ENCODE measurements at places on chromosomes 1 and 21. TPM values are rescaled to one million over a fixed set of nuclear protein-coding genes. Genes with fewer than 3 reads are reported as not detected.

- no peak overlapping the region for H3K4me3 ChIP-seq
- H3K36me3 ChIP-seq: peaks cover 44% of the 10 kb centered on the region
- H3K27me3 ChIP-seq: no peaks in the 10 kb centered on the region
Observed at GRCh38 chr1:91765880-91766443, 120.0 kb downstream of the TGFBR3 start.

DNA sequence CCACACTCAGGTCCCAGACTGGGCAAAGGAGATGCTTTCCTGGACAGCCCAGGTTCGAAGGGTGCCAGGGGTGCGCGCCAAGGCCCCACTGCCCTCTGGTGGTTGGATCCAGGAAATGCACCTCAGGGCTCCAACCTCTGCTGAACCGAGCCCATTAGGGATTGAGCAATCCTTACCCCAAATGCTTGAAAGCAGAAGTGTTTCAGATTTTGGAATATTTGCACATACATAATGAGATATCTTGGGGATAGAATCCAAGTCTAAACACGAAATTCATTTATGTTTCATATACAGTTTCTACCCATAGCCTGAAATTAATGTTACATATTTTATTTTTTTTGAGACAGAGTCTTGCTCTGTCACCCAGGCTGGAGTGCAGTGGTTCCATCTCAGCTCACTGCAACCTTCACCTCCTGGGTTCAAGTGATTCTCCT is 57.4 kb downstream of the SLC9A1 start:
- H3K4me1 ChIP-seq: peaks cover 29% of the 10 kb centered on the region
- no peaks in the 10 kb centered on the region for H3K27me3 ChIP-seq
- peak; percentile 58 for DNase-seq
- H3K4me3 ChIP-seq: no peak overlapping the region

DNA sequence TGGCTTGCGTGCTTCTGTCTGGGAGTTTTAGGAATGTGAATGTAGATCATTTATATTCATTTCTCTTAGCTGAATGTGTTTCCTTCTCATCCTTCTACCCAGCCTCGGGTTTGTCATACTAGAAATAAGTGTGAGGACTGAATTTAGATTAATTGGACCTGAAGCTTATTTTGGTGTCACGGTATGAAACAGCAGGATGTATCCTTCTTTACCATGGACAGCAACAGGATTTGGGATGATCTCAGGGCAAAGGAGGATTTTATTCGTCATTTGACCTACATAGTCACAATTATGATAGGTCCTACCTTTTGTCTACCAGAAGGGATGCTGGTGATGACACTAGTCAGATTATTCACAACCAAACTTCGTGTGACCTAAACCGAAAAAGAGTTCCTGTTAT is 127.4 kb downstream of the FMN2 start:
- H3K4me3 ChIP-seq: no peak overlapping the region
- H3K36me3 ChIP-seq: no peaks in the 10 kb centered on the region
- no peak overlapping the region for H3K27ac ChIP-seq
- H3K27me3 ChIP-seq: no peaks in the 10 kb centered on the region
- no peak for DNase-seq

DNA sequence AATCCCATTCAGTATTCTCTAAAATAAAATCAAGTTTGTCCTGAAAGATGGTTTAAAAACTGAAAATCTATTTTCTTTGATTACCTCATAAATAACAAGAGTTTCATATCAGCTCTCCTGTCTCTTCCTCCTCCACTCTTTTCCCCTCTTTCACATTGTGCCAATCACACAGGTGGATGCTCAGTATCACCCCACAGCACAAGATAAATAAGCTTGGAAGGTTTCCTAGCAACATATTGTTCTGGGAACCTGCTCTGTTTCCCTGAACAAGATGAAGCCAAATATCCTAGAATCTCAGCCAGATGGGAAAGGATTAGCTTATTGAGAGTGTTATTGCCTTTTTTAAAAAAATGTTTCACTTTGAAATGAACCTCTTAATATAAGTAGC is 45.7 kb upstream of the CACYBP start:
- H3K36me3 ChIP-seq: no peaks in the 10 kb centered on the region
- H3K4me1 ChIP-seq: peaks cover 37% of the 10 kb centered on the region
- peak overlapping the region; percentile 53 for H3K27ac ChIP-seq

GRCh38 chr1:57536749-57537423 is 113.0 kb upstream of the DAB1 start:
- no peaks in the 10 kb centered on the region for H3K4me1 ChIP-seq
- H3K27ac ChIP-seq: no peak overlapping the region
- no peaks in the 10 kb centered on the region for H3K27me3 ChIP-seq
- no peak overlapping the region for H3K4me3 ChIP-seq

DNA sequence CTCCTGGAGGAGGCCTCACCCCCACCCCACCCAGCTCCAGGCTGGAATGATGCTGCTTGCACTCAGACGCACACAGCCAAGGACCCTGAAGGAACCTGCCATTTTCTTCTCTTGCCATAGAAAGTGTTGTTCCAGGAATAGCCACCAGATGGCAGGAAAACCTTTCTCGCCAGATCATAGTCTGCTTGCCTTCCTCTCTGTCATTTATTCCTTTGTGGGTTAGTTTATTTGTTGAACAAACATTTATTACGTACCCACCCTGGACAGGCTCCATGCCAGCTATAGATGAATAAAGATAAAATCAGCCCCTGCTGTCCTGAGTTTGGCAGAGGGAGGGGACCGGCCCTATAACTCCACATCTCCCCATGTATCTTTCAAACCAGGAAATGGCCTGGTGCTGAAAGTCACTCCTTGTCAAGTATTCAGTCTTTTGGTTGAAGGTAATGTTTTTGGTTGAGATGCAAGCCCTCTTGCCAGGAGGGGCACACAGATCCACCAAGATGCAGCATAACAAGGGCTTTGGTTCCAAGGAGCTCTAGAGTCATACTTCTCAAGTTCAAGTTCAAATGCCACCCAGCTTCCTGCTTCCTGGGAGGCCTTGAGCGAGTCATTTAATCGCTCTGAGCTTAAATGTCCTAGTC is 7.0 kb upstream of the KCNC4 start:
- peak; percentile 50 for DNase-seq
- peaks cover 3% of the 10 kb centered on the region for H3K27me3 ChIP-seq
- no peaks in the 10 kb centered on the region for H3K36me3 ChIP-seq
- no peaks in the 10 kb centered on the region for H3K4me1 ChIP-seq
- no peak overlapping the region for H3K27ac ChIP-seq

DNA sequence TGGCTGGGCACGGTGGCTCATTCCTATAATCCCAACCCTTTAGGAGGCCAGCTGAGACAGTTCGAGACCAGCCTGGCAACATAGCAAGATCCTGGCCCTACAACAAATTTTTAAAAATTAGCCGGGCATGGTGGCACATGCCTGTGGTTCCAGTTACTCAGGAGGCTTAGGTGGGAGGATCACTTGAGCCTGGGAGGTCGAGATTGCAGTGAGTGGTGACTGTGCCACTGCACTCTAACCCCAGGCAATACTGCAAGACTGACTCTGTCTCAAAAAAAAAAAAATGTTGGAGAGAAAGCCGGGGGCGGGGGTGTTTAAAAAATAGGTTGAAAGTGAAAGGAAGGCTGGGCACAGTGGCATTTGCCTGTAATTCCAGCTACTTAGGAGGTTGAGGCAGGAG is 16.5 kb downstream of the CLDN19 start:
- peaks cover 16% of the 10 kb centered on the region for H3K4me1 ChIP-seq
- H3K27ac ChIP-seq: no peak overlapping the region
- 0 out of 3 replicates have a peak, but pooled peaks cover 4% of the 10 kb centered on the region for H3K36me3 ChIP-seq

GRCh38 chr1:35883635-35884101 is 659 bp downstream of the AGO1 start:
- H3K27ac ChIP-seq: peak overlapping the region; percentile 59
- peak overlapping the region; percentile 99 for H3K4me3 ChIP-seq
- peaks cover 2% of the 10 kb centered on the region for H3K36me3 ChIP-seq
- DNase-seq: peak; percentile 23
- no peaks in the 10 kb centered on the region for H3K27me3 ChIP-seq

DNA sequence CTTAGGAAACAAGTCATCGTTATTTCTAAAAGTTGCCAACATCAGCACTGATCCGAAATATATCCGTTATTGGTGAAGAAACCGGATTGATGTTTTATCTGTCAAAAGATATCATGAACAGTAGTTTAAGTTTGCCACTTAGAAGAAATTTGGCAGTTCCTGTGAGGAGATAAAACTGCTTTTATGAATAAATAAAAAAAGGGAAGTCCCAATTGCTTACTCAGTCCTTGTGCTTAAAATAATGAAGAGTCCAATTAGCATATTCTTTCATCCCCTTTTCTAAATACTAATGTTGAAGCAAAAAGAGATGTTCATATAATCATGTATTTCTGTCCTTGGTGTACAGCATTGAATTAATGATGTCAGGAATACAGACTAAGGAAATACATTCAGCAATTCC is 164.6 kb downstream of the NCAM2 start:
- no peak for DNase-seq
- no peaks in the 10 kb centered on the region for H3K4me1 ChIP-seq
- H3K4me3 ChIP-seq: no peak overlapping the region
- H3K27ac ChIP-seq: no peak overlapping the region
- H3K36me3 ChIP-seq: no peaks in the 10 kb centered on the region
- no peaks in the 10 kb centered on the region for H3K27me3 ChIP-seq

- no peaks in the 10 kb centered on the region for H3K4me1 ChIP-seq
- no peaks in the 10 kb centered on the region for H3K27me3 ChIP-seq
- H3K36me3 ChIP-seq: no peaks in the 10 kb centered on the region
- no peak overlapping the region for H3K4me3 ChIP-seq
- DNase-seq: no peak
Observed at GRCh38 chr1:27057801-27058625, 45.4 kb upstream of the TENT5B start.

GRCh38 chr1:215824245-215824644 is 257.1 kb downstream of the KCTD3 start:
- DNase-seq: no peak
- H3K4me3 ChIP-seq: no peak overlapping the region

- no peak overlapping the region for H3K27ac ChIP-seq
- no peaks in the 10 kb centered on the region for H3K36me3 ChIP-seq
- no peak for DNase-seq
- no peaks in the 10 kb centered on the region for H3K27me3 ChIP-seq
Observed at GRCh38 chr1:41902159-41902577, 16.6 kb downstream of the HIVEP3 start.

DNA sequence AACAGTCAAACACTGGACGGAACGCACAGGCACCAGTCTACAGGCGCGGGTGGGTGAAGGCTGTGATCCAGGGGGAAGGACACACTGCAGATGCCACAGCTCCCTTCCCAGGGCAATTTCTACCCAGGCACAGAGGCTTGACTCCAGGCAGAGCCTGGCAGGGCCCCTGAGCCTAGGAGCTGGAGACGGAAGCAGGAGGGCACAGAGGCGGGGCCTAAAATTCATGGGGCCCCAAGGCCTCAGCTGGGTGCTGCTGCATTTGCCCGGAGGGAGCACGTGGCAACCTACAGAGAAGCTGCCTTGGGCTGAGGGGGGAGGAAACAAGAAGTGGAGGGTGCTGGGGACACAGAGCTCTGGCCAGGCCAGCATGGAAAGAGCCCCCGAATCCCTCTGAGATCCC is 41.2 kb downstream of the UBE2G2 start:
- peaks cover 2% of the 10 kb centered on the region for H3K27me3 ChIP-seq
- no peak overlapping the region for H3K4me3 ChIP-seq
- H3K27ac ChIP-seq: no peak overlapping the region
- peaks cover 43% of the 10 kb centered on the region for H3K4me1 ChIP-seq
- DNase-seq: no peak
- H3K36me3 ChIP-seq: no peaks in the 10 kb centered on the region

DNA sequence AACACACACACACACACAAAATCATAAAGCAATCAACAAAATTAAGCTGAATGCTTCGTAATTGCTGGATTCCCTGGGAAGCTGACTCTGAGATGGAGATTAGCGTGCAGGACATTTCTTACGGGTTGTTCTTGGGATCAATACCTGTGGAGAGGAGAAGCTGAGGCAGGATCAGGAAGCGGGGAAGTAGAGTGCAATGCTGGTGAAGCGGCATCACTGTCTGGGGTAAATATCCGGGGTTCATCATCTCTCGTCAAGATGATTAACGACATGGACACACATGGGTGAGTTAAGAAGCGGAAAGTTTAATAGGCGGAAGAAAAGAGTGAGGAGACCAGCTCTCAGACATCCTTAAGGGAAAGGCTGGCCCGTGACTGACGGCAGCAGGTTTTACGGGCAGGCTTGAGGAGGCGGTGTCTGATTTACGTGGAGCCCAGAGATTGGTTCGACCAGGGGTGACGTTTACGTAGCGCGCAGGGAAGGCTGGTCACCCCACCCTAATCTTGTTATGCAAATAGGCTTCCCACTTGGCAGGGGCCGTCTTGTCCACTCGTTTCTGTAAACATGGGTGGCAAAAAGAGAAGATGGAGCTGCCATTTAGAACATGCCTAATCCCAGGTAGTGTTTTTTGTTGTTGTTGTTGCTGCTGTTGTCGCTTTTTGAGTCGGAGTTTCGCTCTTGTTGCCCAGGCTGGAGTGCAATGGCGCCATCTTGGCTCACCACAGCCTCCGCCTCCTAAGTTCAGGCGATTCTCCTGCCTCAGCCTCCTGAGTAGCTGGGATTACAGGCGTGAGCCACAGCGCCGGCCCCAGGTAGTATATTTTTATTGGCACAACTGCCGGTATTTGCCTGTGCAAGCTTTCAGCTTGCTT is 135.6 kb upstream of the KCNJ15 start:
- no peaks in the 10 kb centered on the region for H3K27me3 ChIP-seq
- DNase-seq: no peak
- H3K4me3 ChIP-seq: no peak overlapping the region

- H3K4me3 ChIP-seq: no peak overlapping the region
- H3K36me3 ChIP-seq: no peaks in the 10 kb centered on the region
- no peak for DNase-seq
- no peaks in the 10 kb centered on the region for H3K27me3 ChIP-seq
Observed at GRCh38 chr1:174399211-174399610, 48.6 kb upstream of the GPR52 start.

Gene HSD3B2
- total RNA-seq: not detected

Gene TRIM58
- total RNA-seq: not detected

Gene ADORA3
- total RNA-seq: not detected

Gene MFSD2A
- total RNA-seq: not detected

Gene NSL1
- 119 TPM for total RNA-seq

Gene ALG14
- 6.1 TPM for total RNA-seq

Gene ADCY10
- 0.02 TPM for total RNA-seq

Gene LCE1D
- total RNA-seq: not detected

Gene NTRK1
- not detected for total RNA-seq
